Stimulated activated effector memory CD8-positive, alpha-beta T cell treated with anti-CD3 and anti-CD28 coated beads, Interleukin-12 subunit alpha, Interleukin-12 subunit beta, amount 100 ng/mL, for 72 hours (primary cell): ENCODE measurements at places on chromosomes 7 and 10.

DNA sequence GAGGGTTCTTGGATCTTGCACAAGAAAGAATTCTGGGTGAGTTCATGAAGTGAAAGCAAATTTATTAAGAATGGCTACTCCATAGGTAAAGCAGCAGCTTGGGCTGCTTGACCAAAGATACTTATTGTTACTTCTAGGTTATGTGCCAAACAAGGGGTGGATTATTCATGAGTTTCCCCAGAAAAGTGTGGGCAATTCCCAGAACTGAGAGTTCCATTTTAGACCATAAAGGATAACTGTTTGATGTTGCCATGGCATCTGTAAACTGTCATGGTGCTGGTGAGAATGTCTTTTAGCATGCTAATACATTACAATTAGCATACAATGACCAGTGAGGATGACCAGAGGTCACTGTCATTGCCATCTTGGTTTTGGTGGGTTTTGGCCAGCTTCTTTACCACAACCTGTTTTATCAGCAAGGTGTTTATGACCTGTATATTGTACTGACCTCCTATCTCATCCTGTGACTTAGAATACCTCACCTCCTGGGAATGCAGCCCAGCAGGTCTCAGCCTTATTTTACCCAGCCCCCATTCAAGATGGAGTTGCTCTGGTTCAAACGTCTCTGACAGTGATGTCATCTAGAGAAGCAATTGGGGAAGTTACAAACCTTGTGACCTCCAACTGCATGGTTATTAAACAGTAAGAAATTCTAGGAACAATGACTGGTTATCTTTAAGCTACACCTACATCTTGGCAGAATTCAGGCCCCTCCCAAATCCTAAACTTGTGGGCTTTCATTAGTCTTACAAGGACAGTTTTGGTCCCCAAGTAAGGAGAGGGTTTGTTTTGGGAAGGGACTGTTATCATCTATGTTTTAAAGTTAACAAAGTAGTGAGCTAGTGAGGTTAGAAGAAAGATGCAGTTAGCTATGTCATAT, 48.0 kb upstream of the INHBA start:
- no peak for DNase-seq

GRCh38 chr7:121020249-121020988, 31.9 kb downstream of the CPED1 start:
- DNase-seq, result no peak

- DNase-seq, result no peak
These were observed 21.7 kb upstream of the SMO start for GRCh38 chr7:129166745-129167144.

- no peak for DNase-seq
These were observed 278.3 kb downstream of the HGF start for GRCh38 chr7:81491573-81491972.

GRCh38 chr7:2471396-2471795, 4.8 kb downstream of the GRIFIN start:
- DNase-seq, result no peak

- no peak for DNase-seq
These were observed 249.1 kb upstream of the TMEM72 start for GRCh38 chr10:44662051-44662450.

GRCh38 chr10:131825150-131825848, 75.5 kb upstream of the PPP2R2D start:
- no peak for DNase-seq

DNA sequence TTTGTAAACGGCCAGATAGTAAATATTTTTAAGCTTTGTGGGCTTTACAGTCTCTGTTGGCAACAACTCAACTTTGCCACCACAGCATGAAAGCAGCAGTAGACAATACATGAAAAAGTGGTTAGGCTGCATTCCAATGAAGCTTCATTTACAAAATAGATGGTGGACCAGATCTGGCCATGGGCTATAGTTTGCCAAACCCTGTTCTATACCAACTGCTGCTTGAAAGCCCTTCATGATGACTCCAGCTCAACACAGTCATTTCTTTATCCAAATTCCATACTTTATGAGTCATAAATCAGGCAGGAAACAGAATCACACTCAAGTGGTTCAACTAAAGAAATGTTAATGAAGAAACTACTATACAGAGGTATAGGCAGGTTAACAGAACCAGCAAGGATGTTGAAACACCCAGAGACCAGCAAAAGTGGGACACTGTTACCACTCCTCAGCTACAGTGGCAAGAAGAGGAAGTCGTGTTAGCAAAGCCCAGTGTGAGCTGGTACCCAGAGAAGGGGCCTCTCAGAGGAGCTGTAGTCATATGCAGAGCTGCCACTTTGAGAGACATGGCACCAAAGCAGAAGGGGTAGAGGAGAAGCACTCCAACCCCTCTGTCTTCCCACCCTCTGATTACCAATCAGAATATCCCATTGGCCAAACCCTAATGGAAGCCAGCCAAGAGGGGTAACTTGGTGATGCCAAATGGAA, 72.5 kb downstream of the PRLHR start:
- no peak for DNase-seq

DNA sequence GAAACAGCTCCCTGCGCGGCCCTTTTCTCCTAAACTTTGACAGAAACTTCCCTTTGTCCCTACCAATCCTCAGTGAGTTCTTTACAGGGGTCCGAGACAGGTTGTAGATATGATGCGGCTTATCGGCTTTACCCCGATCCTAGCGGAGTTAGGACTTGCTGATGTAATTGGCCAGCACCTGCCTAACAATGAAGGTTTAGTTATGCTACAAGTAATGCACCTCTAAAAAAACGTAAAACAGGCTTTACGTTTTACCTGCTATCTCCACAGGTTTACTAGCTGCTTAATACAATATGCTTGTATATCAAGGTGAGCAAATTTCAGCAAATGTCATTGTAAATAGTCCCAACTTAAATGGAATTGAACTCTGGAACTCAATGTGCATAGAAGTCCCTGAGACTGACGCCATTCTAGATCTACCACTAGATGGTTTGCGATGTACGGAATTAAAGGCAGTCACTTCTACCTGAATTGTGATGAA, 697 bp upstream of the SNX13 start:
- no peak for DNase-seq

DNA sequence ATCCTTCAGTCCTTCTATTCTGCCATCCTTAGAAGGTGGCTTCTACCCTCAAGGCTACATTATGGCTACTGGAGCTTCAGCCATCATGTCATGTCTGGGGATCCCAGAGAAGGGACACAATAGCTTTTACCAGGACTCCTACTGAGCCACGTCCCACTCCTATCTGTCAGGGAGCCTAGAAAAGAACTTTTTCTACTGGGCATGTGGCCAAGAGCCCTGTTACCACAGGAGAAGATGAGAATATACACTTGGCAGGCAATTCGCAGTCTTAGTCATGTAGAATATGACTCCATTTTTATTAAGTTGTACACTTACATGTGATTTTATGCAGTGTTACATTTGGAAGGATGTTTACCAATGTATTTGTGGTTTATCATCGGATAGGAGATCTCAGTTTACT, 64.6 kb upstream of the KCNMA1 start:
- no peak for DNase-seq

DNA sequence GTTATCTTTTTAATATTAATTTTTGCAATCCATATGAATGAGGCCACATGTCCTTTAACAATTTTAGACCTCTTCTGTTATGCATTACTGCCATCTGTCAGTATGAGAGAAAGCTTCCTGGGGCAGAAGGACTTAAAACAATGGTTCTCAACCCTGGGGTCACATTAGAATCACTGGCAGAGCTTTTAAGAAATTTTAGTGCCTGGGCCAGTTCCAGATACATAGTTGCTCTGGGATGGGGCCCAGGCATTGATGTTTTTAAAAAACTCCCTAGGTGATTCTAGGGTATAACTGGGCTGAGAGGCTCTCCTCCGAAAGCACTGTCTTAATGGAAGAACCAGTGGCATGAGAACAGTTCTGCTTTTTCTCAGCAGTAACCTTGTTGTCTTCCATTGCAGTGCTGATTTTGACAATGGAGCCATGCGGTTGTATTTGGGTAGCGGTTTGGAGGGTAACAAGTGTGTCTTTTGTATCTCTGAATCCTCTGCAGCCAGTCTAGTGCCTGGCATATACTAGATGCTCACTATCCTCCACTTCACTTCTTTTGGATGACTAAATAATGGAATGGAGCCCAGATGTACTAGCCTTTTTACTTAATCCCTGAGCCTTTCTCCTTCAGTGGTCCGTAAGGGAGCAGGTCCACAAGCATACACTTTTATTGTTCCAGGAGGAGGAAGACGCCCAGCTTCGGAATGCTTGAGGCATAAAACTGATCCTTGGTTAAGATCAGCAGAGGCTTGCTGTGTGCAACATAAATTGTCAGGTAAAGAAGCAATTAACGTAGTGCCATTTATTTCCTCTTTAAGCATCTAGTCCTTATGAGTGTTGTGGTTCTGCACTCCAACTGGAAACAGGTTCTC, 227.1 kb downstream of the AUTS2 start:
- no peak for DNase-seq

DNA sequence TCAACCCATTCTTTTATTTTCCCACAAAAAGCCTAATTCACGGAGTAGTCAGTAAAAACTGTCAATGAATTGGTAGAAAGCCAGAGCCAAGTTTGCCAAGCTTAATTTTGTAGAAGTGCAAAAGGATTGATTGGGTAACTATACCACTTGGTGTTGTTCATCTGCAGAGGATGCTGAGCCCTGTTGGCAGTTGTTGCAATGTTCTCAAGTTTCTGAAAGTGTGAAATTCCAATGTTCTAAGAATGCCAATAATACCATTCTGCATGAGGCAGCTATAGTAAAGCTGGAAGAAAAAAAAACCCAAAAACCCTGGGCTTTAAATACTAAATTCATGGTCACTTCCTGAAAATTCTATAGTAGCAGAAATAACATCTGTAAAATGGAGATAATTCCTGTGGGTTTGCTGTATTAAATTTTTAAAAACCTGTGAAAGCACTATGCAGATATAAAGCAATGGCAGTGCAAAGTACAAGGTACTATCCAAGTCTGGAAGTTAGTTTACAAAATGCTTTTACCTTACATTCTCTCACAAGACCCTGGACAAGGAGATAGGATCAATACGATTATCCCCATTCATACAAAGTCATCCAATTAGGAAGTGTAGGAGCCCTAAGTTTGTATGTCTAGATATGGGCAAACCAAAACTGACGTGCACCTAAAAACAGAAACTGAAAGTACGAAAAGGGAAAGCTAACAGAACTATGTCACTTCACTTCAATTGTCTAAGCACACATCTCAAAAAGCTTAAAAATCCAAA, 6.0 kb upstream of the PON1 start:
- DNase-seq, result no peak

DNA sequence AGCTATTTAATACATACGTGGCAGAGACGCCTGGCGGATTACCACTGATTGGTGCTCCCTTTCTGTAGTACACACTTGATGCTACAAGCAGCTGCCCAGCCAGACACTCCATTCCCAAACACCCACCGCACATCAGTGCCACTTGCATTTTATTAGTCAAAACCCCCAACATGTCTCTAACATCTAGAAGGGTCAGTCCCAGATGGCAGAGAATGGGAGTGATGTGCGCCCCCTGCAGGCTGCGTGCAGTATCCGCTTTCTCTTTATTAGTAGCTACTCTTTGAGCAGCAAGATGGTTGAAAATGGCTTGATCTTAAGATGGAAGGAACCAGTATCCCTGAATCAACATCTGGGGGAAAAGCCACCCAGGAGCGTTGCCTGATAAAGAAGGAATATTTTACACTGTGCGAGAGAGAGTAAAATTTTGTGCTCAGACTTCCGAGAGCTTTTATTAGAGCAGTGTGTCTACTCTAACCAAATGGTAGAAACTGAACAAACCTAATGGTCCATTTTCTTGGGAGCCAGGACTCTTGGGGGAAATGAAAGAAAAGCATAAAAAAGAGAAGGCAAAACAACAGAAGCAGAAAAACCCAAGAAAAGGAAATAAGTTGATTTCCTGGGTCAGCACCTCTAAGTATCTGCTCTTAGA, 78.3 kb downstream of the ST8SIA6 start:
- DNase-seq, result peak; percentile 63

- DNase-seq, result no peak
These were observed 29.5 kb upstream of the DAGLB start for GRCh38 chr7:6477318-6477660.

- DNase-seq, result no peak
These were observed 228.2 kb downstream of the HPSE2 start for GRCh38 chr10:99007457-99007856.

DNA sequence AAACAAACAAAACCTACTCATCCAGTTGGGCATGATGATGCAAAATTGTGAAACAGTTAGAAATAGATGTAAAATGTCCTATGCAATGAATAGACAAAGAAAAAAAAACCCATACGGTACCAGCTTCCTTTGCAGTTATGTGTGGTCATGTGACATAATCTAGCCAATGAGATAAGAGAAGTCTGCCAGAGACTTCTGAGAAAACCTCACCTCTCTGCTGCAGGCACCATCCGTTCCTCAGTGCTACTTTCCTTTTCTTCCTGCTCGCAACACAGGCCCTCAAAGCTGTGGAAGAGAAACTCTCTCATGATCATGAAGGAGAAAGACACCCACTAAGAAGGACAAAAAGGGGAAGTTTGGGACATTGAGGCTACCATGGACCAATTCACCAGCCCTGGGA, 76.8 kb upstream of the CARD11 start:
- no peak for DNase-seq

- DNase-seq, result peak; percentile 85
These were observed 6.5 kb upstream of the C10orf105 start for GRCh38 chr10:71725998-71726579.

GRCh38 chr10:44951576-44952226, 7.9 kb upstream of the RASSF4 start:
- no peak for DNase-seq

DNA sequence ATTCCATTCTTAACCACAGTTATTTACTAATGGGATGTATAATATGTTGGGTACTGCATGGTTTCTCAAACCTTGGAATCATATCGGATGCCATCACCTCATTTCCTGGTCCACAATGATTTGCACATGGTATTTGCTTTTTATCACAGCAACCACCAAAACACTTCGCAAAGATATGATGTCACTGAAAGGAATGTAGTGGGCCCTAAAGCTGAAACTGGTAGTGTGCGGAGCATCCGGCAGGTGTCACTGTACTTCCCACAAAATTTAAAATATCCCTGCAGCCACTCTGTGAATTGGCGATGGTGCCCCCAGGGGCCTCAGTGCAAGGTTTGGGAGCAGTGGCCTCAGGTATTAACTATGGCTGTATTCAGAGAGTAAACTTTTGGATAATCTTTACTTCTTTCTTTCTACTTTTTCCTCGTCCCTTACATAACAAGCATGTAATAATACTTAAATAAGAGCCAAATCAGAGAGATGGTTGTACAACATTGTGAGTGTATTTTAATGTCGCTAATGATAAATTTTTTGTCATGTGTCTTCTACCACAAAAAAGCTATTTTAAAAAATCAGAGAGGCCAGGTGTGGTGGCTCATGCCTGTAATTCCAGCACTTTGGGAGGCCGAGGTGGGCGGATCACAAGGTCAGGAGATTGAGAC, 66.2 kb downstream of the FAM241B start:
- no peak for DNase-seq

GRCh38 chr10:129853562-129853903, 110.5 kb downstream of the EBF3 start:
- no peak for DNase-seq

DNA sequence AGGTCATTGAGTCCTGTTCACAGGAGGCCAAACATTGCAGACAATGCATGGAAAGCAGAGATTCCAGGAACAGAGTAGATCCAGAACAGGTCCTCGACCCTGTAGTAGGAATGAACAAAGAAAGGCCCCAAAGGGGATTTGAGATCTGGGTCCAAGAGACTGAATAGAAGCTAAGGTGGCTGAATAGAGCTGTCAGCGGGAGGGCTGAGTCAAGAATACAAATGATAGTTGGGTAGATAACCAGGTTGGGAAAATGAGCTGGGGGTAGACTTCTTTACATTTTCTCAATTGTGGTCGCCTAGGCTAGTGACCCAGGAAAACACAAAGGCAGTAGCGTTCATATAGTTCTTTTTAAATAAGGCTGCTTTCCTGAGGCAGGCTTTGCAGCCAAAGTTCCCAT, 103.4 kb upstream of the ELMO1 start:
- DNase-seq, result no peak
